ENCODE measurements at places on chromosomes 3 and 15.

DNA sequence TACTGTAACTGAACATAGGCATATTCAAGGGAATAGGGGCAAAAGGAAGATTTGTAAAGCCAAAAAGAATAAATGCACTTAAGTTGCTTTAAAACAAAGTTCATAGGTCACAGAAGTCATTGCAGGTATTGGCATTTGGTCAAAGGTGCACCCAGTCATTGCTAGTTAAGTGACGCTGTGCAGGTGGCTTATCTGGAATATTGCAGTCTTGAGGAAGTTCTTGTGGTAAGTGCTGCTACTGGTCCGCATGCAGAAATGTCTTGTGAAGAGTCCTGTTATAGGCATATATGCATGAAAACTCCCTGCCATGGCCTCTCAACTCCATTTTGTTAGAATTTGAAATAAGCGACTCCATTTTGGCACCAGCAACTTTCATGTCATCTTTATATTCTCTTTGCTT, 293.1 kb downstream of the GBE1 start:
- DNase-seq = no peak

DNA sequence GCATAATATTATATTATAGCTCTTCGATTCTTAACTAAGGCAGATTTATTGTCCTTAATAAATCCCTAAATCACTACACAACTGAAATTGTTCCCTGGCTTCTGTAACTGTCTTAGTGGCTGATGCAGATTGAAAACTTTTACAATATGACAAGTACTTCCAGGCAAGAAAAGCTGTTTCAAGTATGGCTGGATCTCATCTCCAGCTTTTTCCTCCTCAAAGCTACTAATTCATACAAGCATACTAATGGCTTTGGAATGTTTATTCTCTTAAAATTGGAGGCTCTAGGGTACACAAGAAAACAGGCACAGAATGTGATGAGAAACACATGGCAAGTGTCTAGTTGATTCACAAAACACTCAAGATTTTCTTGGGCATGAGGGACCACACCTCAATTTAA, 351.5 kb upstream of the ICE2 start:
- no peak for DNase-seq

GRCh38 chr3:18443665-18444594, 18.8 kb upstream of the SATB1 start:
- peak; percentile 71 for DNase-seq

DNA sequence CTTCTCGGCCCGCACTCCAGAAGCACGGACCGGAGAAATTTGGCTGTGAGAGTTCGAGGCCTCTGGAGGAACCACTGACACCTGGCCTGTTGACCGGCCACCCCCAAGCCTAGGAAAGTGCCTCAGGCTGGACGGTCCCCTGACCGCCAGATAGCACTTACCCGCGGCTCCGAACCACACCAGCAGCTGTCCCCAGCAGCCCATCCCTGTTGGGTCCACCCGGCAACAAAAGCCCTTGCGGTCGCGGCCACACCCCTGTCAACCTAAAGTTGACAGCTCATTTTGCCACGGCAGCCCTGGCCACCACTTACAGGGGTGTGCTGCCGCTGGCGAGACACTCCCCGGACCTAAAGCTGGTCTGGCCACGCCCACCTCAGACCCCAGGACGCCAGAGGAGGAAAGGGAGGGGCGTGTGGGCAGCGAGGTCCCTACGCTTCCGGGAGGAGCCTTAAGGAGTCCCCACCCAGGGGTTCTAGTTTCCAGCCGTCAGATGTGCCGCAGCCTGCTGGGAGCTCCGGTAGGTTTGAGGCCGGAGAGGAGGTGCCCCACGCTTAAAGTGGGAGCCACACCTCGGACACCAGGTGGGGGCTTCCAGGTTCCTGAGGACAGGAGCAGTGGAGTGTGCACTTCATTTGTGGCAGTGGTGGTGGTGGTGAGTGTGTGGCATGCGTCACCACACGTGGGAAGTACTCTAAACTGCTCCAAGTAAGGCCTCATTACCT, at the start of gene LTK:
Gene LTK (minus strand): TSS at position 322 of the 722 bp plus-strand sequence. CDS start 118 bp downstream, at position 204.
- peak; percentile 83 for DNase-seq

- DNase-seq = no peak
These were observed 129.3 kb upstream of the UBE2E2 start for GRCh38 chr3:23073724-23074305.

GRCh38 chr3:177201700-177202397, 4.6 kb upstream of the TBL1XR1 start:
- DNase-seq = no peak

GRCh38 chr3:113834983-113835382, 3.6 kb upstream of the GRAMD1C start:
- DNase-seq = no peak
